GM12878 (cell line): ENCODE measurements at places on chromosomes 6 and 20. TPM values are rescaled to one million over a fixed set of nuclear protein-coding genes. Genes with fewer than 3 reads are reported as not detected.

The C4B gene
- total RNA-seq, result 3.1 and 5.6 TPM in 2 replicates

The ZBTB46 gene
- total RNA-seq, result 0.92 and 1.0 TPM in 2 replicates

The DCBLD1 gene
- total RNA-seq, result 7.4 and 9.2 TPM in 2 replicates

The SLC22A3 gene
- total RNA-seq, result 0.05 and 0.15 TPM in 2 replicates

The BPIFB3 gene
- total RNA-seq, result not detected in 2 replicates

The PGBD1 gene
- total RNA-seq, result 3.0 and 3.7 TPM in 2 replicates

The AVP gene
- total RNA-seq, result not detected in 2 replicates

The SLC17A2 gene
- total RNA-seq, result not detected in 2 replicates

The GSTA3 gene
- total RNA-seq, result not detected in 2 replicates

The FAM184A gene
- 0.19 TPM in 1 of 2 replicates, not detected in the other for total RNA-seq

The NKAIN4 gene
- total RNA-seq, result not detected in 2 replicates

The DSP gene
- total RNA-seq, result 0.21 and 0.36 TPM in 2 replicates

The REM1 gene
- total RNA-seq, result not detected in 2 replicates

The FABP7 gene
- total RNA-seq, result not detected in 2 replicates

The SIRPB2 gene
- not detected in 2 replicates for total RNA-seq

The DEFB124 gene
- not detected in 2 replicates for total RNA-seq

The MUC22 gene
- 0.03 TPM in 1 of 2 replicates, not detected in the other for total RNA-seq

The SFT2D1 gene
- 77.6 and 78.3 TPM in 2 replicates for total RNA-seq
